ENCODE measurements at places on chromosomes 7 and 10. TPM values are rescaled to one million over a fixed set of nuclear protein-coding genes. Genes with fewer than 3 reads are reported as not detected.

- no peak for DNase-seq
These were observed 19.4 kb downstream of the TRIM4 start for GRCh38 chr7:99899830-99900519.

- no peak for DNase-seq
These were observed 402.0 kb upstream of the NRG3 start for GRCh38 chr10:81472927-81473470.

DNA sequence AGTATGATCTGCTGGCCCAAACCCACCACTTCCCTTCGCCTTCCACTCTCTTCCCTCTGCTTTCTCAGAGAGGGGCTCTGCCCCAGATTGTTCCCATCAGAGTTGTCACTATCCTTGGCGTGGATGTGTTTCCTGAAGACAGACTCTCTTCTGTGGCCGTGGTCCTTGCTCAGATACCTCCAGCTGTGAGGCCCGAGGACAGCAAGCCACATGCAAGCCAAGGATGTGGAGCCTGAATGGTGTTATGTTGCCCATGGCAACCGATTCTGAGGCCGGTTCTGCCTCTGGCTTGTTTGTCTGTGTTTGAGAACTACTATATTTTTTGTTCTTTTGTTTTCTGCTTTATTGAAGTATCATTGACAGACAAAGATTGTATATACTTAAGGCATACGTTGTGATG, 247.4 kb upstream of the PODXL start:
- DNase-seq: no peak

- no peak for DNase-seq
These were observed 89.0 kb upstream of the SVIL start for GRCh38 chr10:29723726-29724125.

- no peak for DNase-seq
These were observed 2.4 kb downstream of the H2AZ2 start for GRCh38 chr7:44845451-44845850.

DNA sequence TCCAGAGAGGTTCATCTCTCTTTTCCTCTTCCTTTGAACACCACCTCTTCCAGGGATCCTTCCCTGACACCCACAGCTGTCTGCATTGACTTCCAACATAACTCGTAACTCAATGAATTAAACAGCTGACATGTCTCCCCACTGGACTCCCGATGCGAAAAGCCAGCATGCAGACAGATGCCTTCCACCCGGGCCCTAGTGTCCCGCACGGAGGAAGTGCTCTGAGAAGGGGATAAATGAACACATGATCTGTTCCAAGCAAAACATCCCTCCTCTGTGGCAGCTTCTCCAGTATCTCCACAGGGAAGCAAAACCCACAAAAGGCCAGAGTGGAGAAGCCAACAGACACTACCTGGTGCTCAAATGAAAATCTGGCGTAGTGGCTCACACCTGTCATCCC, 28.3 kb downstream of the OGDHL start:
- no peak for DNase-seq

DNA sequence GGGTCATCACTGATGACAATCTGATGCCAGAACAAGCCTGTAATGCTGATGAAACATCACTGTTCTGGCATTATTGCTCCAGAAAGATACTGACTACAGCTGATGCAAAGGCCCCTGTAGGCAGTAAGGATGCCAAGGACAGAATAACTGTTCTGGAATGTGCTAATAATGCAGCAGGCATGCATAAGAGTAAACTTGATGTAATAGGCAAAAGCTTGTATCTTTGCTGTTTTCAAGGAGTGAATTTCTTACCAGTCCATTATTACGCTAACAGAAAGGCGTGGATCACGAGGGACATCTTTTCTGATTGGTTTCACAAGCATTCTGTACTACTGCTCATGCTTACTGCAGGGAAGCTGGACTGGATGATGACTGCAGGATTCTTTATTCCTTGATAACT, 18.7 kb downstream of the LCOR start:
- DNase-seq: no peak

- DNase-seq: peak; percentile 17
These were observed 48.4 kb downstream of the TES start for GRCh38 chr7:116258734-116259133.

DNA sequence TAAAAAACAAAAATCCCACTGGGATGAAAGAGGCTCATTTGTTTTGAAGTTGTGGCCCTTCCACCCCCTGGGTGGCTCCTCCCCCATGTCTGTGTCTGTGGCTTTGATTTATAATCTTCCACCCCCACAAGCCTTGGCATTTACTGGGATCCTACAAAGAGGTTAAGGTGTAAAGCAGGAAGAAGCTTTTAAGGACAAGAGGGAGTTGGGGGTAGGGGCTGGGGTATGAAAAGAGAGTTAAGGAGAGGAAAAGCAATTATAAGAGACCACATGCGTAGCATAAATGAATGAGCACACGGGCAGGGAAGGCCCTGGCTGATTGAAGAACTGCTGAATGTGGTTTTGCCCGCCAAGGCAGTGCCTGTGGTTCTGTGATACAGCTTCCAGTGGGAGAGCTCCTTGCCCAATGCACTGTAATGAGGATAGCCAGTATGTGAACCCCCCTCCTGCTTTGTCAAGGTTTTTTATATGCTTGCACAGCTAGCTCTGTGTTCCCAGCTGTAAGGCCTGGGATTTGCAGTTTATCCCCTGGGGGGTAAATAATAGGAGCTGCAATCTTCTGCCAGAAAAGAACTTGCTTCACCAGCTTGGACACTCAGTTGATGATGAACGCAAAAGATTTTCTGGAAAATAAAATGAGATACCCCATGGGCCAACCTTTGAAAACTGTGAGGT, 34.7 kb upstream of the KMT2E start:
- no peak for DNase-seq

- DNase-seq: no peak
These were observed 17.8 kb upstream of the SDK1 start for GRCh38 chr7:3283130-3283704.

DNA sequence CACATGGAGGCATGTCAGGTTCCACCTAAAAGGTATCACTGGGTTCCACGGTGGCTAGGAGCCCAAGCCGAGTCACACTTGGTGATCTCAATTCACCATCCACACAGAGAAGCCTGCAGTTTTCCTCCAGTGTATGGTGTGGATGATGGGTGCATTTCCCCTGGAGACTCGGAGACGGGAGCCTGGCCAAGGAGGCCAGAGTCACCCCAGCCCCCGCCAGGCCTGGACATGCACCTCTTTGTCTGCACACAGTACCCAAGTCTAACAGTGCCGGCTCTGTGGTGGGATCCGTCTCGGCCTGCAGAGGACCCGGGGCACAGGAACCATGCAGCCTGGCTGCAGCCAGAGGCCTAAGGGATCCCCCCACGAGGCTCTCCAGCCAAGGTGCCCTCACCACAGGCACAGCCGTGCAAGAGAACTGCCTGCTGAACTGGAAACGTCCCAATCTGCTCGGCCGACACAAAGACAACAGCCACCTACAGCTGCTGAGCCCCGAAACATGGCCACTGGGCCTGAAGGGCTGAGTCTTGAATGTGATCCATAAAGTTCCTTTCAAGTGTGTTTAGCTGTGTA, 75.2 kb downstream of the DIP2C start:
- no peak for DNase-seq

DNA sequence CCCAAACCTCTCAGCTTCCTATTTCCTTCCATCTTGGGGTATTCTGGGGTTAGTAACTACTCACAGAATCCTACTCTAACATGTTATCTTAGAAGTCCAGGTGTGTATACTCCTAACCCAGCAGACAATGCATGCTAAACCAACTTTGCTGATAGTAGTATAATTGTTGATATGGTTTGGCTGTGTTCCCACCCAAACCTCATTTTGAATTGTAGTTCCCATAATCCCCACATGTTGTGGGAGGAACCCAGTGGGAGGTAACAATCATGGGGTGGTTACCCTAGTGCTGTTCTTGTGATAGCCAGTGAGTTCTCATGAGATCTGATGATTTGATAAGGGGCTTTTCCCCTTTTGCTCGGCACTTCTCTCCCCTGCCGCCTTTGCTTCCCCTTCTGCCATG, 135.1 kb downstream of the CHRM2 start:
- no peak for DNase-seq

DNA sequence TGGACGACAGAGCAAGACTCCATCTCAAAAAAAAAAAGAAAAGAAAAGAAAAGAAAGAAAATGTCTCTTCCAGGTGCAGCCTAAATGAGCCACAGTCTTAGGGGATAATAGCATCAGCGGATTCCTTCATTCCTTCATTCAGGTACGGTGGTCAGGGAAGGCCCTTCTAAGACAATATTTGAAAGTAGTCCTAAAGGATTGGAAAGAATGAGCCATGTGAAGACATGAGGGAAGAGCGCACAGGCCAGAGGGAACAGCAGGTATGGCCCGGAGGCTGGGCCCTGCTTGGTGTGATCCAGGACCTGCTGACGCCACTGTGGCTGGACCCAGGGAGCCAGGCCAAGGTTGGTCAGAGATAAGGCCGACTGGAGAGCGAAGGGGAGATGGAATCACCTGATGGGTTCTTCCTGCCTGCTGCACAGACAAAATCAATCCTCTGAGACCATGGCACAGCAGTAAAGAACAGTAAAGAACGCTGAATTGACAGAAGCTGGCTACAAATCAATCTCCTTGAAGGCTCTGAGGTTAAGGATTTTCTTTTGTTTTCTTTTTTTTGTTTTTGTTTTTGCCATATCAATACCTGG, 16.3 kb upstream of the MKRN1 start:
- no peak for DNase-seq

- DNase-seq: no peak
These were observed 20.5 kb upstream of the DNAJB12 start for GRCh38 chr10:72375173-72375572.

Gene MMD2
- polyA plus RNA-seq: not detected

Gene ARMH3
- polyA plus RNA-seq: 17.5 TPM

Gene TMEM139
- polyA plus RNA-seq: not detected

Gene ASAH2
- 1.2 TPM for polyA plus RNA-seq

Gene TMEM178B
- not detected for polyA plus RNA-seq

Gene BMPR1A
- polyA plus RNA-seq: 0.99 TPM

Gene TAS2R3
- polyA plus RNA-seq: not detected

All from immature natural killer cell (primary cell).